ENCODE measurements at places on chromosomes 13 and 19.
A peak's percentile ranks its signal among the peaks of the same experiment; 100 is the strongest.

DNA sequence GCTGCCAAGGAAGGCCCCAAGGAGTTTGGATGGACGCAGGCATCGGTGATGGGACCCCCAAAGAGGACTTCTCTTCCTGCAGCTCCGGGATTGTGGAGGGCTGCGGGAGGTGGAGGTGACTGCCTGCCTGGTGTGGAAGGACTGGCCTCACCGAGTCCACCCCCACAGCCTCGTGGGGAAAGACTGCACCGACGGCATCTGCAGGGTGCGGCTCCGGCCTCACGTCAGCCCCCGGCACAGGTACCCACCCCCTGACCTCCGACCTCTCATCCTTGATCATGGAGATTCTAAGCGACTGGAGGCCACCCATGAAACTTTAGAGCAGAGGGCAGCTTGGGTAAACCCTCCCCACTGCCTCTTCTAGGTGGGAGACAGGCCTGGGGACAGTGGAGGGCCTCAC is 16.9 kb upstream of the CLASRP start:
- DNase-seq = no peak

DNA sequence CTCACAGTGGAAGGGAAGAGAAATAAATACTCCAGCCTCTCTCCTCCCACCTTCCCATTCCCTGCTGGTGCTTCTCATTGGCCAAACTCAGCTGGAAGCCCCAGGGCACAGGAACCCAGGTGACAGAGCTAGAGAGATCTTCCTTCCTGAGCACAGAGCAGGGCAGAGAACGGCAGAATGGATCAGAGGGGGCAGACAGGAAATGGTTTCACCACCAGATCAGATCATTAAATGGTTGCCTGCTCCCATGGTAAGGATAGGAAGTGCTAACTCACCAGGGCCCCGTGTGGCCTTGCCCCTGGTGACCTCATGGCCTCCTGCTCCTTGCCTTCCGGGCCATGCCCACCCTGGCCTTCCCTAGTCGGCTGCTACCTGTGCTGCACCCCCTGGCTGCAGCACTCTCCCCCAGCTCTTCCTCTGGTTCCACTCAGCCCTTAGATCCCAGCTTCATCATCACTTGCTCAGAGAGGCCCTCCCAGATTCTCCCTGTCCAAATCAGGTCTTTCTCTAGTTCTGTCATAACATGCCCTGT is 108.7 kb downstream of the DPF1 start:
- DNase-seq = no peak

DNA sequence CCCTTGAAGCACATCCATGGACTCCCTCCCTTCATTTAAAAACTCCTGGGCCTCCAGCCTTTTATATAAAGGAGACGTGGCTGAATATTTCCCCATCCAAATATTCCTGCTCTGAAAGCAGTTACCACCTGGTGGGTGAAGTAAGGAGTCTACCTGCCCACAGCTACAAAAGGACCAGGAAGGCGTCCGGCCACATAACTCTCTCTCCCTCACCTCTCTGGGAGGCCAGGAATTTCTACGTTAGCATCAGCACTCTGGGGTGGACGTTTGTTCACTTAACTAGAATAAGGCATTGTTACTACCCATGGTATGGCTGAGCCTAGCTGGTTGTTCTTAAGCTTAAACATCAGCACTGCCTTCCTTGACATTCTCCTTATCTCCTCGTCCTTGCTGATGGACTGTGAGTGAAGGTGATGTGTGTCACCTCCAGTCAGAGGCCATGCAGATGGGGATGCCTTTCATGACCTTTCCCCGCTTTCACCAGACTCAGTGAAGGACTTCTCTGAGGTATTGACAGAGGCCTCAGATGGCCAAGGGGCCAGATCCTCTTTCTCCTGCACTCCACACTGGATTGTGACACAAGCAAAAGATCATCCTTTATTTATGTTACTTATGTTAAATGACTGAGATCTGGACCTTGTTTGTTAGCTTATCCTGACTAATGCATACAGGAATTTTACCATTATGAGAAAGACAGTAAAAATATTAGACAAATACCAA is 22.2 kb upstream of the KPNA3 start:
- DNase-seq = no peak

DNA sequence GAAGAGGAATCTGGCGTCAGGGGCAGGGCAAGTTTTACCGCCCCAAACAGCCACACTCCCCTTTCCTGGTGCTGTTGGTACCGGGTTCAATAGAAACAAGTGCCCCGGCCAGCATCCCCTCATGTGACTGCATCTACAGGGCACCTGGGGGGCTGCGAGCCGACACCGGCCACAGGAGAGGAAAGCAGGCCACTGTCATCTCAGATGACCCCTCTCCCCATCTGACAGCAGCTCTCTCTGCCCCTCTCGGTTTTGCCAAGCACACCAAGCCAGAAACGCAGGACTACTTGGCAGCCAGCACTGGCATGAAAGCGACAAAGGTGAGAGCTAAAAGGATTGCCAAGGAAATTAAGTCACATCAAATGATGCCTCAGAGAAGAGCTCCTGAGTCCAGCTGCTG is 37.1 kb downstream of the MLLT1 start:
- no peak for DNase-seq

GRCh38 chr13:33108620-33109019 is 92.4 kb downstream of the KL start:
- DNase-seq = no peak

GRCh38 chr13:44347949-44348348 is 25.7 kb upstream of the SERP2 start:
- no peak for DNase-seq

- DNase-seq = no peak
These were observed 64.9 kb upstream of the FGF14 start for GRCh38 chr13:102466610-102467190.

DNA sequence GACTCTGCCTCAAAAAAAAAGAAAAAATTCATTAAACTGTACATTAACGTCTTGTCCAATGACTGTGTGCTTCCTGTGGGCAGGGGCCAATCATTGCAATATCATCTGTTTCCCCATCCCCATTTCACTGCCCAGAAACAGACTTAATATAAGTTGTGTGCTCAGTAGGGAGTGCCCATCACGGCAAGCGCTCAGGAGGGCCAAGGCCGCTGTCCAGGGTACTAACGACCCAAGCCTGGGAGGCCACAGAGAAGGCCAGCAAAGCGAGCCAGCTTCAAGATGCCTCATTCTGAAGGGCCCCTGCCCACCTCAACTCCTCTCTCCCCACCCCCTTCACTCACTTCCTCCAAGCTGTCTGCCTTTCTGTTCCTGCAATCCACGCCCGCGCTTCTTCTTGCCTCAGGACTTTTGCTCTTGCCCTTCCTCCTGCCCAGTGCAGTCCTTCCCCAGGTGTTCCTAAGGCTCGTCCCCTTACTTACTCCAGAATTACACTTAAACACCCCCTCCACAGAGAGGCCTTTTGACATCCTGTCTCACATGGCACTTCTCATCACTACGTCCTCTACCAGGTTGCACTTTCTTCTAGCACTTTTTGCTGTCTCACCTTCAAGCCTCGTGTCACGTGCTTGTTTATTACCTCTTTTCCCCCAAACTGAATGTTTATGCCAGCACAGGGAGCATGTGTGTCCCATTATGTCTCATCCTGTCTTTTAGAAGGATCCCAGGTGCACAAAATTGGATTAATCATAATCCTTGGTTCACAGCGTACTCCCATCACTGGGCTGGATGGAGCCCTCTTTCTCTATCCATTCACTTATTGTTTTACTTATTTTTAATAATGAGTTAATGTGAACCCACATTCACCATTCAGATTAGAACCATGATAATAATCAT is 11.3 kb upstream of the POU2F2 start:
- DNase-seq = no peak

GRCh38 chr19:11890634-11891033 is 3.1 kb downstream of the ZNF69 start:
- no peak for DNase-seq

DNA sequence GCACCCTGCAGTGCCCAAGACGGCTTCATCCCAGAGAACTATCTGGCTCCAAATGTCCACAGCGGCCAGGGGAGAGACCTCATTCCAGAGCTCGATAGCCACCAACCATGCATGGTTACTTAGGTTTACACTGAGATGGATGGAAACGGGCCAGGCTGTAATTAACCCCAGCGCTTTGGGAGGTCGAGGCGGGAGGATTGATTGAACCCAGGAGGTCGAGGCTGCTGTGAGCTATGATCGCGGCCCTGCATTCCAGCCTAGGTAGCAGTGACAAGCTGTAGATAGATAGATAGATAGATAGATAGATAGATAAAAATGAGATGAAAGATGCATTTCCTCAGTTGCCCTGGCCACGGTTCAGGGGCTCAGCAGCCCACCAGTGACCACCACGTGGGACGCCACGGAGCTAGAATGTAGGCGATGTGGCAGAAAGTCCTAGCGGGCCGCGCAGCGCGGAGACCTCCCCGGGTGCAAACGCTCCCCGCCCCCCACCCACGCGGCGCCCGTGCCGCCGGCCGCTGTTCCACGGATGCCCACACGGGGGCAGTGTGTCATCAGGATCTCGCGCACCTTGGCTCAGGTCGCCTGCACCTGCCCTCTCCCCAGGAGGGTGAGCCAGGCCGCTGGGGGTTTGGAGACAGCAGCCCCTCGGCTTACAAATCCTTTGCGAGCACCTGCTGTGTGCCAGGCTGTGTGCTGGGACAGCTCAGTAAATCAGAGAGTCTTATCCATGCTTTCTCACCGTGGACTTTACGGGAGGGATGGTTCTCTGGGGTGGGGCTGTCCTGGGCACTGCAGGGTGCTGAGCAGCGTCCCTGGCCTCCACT is 13.5 kb upstream of the TLE5 start:
- DNase-seq = no peak

DNA sequence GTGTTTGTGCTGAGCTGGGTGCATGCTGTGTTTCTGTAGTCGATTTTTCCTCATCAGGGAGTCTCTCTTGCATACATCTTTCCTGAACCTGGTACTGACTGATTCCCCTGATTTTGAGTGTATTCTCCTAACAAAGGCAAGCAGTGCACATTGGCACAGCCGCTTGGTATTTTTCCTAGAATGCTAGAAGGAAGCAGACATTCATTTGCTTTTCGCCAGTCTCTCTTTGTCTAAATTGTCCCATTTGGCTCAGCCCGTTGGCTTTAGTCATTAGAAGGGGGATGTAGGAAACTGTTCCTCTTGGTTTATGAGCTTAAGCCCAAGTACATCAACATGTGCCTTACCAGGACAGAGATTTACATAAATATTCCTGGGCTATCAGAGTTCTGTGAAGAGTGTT is 266.1 kb upstream of the TMTC4 start:
- no peak for DNase-seq

DNA sequence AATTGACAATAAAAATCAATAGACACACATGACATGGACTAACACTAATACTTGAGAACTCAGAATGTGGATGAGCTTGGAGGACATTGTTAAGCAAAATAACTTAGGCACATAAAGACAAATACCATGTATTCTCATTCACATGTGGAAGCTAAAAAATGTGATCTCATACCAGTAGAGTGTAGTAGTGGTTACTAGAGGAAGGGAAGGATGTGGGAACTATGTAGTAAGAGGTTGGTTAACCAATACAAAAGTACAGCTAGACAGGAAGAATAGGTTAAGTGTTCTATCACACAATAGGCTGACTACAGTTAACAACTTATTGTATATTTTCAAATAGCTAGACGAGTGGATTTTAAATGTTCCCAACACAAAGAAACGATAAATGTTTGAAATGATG is 415.8 kb upstream of the KLF12 start:
- DNase-seq = no peak

- no peak for DNase-seq
These were observed 4.7 kb downstream of the F7 start for GRCh38 chr13:113110048-113110851.

- no peak for DNase-seq
These were observed 18.3 kb downstream of the GPC6 start for GRCh38 chr13:93244918-93245280.

- DNase-seq = no peak
These were observed 1115.4 kb downstream of the SLITRK1 start for GRCh38 chr13:82766732-82767321.

GRCh38 chr13:113907635-113908617 is 44.0 kb upstream of the GAS6 start:
- DNase-seq = peak; percentile 39

DNA sequence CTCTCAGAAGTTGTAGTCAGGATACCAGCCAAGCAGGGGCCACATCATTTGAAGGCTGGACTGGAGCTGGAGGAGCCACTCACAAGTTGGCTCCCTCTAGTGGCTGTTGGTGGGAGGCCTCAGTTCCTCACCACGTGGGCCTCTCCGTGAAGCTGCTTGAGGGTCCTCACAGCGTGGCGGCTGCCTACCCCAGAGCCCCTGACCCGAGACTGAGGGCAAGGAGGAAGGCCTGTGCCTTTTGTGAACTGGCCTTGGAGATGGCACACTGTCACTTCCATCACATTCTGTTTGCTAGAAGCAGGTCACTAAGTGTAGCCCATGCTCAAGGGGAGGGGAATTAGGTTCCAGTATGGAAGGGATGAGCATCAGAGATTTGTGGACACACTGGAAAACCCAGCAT is 14.6 kb downstream of the GNA11 start:
- DNase-seq = no peak

GRCh38 chr19:46287585-46287984 is 9.3 kb upstream of the HIF3A start:
- no peak for DNase-seq

GRCh38 chr13:65915195-65915594 is 1314.9 kb downstream of the PCDH9 start:
- DNase-seq = no peak

DNA sequence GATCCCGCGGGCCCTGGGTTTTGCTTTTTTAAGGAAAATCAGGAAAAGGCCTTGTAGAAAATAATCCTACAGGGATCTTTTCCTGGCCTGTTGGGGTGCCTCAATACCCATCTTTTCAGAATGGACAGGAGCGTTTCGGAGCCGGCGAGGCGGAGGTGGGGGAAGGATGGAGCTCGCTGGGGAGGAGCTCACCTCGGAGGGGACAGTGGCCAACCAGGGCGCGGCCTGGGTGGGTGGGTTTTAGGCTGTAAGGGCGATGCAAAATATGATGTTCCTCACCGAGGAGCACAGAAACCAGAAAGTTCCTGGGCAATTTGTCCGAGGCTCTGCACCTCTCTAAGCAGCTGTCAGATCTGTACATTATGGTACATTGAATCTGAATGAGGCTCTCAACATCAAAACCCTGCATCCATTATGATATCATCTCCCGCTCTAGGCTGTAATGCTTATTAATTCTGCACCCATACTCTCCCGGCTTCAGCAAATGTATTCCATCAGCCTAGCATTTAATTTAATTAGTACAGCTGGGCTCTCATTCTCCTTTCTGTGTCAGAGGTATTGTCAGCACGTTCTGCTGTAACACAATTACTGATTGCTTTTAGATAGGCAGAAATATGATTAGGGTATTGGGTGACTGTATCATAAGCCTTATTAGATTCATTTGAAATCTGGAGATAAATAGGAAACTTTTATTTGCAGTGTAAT is 90.3 kb upstream of the SOX1 start:
- DNase-seq = no peak

- DNase-seq = no peak
These were observed 418.9 kb downstream of the FGF14 start for GRCh38 chr13:101982903-101983302.

DNA sequence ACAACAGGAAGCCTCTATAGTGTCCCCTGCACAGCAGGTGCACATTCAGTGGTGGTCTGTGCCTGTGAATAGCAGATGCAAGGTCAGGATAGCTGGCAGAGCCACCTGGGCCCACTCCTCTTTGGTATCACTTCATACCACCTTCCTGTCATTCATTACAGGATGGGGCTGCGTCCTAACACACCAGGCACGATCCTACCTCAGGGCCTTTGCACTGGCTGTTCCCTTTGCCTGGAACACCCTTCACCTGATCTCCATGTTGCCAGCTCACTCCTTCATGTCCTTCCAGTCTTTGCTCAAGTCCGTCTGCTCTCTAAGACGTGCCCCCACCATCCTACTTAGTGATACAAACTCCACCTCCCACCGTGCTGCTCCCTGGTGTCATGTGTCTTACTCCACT is 4.6 kb upstream of the LPAR2 start:
- DNase-seq = no peak
